ENCODE measurements at places on chromosomes 11 and 22.

GRCh38 chr11:65420506-65420905 lies 2.1 kb upstream of the NEAT1 start:
- no peak for DNase-seq

DNA sequence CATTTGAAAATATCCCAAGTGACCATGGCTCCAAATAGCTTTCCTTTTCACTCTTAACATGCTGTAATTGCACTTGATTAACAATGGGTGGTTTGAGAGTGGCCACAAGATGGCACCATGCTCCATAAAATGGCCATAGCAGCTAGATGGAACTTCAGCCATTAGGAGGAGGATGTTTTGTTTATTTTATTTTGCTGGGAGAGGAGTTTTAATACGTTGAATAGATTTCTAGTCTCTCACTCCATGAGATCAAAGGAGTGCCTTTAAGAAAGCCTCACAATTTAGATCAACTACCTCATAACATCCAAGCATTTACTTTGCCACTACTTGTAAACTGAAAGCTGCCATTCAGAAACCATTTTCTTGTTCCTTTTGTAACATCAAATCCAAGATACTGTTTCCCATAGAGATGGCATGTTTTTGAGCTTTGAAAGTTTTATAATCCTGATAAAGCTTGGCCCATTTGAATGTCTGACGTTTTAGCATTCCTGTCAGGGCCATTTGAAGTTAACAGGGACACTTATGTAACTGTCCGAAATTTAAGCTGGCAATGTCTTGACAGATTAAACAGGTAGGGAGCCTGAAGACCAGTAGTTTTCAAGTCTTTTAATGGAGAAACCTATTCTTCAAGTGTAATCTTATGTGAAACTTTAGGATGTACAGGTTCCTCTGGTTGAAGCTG lies 4.7 kb downstream of the FEN1 start:
- DNase-seq, result peak; percentile 64

DNA sequence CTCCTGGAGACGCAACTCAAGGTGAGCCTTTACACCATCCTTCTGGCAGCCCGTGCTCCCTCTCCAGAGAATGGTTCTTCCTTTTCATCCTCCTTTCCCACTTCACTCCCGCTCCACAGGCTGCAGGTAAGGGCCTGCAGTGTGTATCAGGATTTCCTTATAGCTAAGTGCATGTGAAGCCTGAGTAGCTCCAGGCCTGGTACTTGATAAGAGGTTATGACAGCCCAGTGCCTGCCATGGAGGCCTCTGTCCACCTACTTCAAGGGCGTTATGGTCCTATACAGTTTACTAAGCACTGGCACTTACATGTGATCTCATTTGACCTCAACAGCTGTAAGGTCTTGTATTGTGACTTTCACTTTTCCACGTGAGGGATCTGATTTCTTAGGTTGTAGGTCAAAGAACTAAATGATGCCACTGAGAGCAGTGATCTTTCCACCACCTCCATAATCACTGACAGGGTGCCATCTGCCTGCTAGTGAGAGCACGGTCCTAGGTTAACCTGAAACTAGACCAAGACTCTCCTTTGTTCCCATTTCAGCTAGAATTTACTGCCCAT lies 18.1 kb downstream of the SSH3 start:
- DNase-seq, result no peak

GRCh38 chr11:35477901-35478300 lies 47.5 kb downstream of the PAMR1 start:
- no peak for DNase-seq

DNA sequence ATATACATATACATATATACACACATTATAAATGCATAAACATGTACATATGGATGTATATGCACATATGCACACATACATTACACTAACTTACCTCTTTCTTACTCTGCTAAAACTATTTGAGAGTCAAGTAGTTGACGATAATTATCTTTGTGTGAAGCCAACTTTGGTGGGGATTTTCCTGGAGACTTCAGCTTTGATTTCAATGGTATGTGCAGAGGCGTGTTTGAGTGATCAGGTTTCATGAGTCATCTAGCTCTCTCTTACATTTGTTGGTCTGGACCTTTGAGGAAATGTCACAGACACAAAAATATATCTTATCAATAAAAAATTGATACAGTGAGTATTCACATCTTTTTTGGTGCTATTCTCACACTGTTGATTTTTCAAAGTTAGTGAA lies 769.1 kb upstream of the LUZP2 start:
- no peak for DNase-seq

DNA sequence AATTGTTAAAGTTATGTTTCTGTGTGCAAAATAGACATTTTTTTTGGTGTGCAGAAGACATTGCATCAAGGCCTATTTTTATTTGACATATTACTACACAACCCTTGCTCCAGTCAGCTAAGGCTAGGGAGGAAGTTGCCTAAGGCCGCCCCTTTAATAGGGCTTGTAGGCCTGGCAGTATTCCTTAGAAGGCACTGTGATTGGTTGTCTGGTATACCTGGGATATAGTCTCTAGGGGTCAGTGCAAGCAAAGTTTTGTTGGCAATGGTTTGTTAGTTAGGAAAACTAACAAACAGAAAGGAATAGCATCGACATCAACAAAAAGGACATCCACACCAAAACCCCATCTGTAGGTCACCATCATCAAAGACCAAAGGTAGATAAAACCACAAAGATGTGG lies 16.9 kb downstream of the CCDC15 start:
- no peak for DNase-seq

DNA sequence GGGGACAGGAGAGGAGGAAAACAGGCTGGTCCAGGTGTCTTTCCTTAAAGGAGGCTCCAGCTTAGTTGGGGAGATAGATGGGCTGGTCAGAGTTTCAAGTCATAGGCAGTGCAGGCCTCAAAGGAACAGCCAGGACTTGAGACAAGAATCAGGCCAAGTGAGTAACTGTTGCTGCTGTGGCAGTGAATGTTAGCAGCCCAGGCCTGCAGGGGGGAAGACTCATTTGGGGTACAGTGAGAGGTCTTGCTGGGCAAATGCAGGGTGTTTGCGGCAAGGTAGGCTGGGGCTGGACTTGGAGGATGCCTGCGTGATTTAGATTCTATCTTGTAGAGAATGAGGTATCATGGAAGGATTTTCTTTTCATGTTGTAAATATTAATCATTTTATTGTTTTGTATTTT lies 24.1 kb downstream of the PTPRJ start:
- DNase-seq, result no peak

GRCh38 chr11:47928426-47928825 lies 51.9 kb upstream of the PTPRJ start:
- no peak for DNase-seq

DNA sequence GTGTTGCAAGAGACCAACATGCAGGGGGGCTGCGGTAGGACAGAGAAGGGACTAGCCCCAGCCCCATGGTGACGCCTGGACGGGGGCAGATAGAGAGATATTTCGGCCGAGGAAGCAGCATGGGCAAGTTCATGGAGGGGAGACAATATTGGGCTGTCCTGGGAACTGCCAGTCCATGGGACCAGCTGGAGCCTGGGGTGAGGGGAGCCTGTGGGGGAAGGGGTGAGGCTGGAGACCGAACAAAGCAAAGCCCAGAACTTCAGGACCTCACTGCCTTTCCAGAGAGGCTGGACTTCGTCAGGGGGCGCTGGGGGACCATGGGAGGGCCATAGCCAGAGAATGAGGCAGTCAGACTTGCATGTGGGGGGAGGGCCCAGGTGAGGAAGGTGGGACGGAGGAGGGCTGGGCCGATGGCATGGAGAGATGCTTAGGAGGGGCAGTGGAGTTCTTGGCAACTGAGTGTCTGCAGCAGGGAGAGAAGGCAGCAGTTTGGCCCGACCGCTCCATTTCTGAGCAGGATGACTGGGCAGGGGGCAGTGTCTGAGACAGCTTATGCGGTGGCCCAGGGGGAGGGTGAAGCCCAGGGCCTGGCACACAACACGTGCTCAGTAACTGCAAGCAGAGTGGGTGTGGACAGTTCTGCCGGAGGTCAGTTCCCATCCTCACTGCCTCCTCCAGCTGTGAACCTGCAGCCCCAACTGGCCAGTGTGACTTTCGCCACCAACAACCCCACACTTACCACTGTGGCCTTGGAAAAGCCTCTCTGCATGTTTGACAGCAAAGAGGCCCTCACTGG lies 712 bp downstream of the UPK3A start:
- no peak for DNase-seq

DNA sequence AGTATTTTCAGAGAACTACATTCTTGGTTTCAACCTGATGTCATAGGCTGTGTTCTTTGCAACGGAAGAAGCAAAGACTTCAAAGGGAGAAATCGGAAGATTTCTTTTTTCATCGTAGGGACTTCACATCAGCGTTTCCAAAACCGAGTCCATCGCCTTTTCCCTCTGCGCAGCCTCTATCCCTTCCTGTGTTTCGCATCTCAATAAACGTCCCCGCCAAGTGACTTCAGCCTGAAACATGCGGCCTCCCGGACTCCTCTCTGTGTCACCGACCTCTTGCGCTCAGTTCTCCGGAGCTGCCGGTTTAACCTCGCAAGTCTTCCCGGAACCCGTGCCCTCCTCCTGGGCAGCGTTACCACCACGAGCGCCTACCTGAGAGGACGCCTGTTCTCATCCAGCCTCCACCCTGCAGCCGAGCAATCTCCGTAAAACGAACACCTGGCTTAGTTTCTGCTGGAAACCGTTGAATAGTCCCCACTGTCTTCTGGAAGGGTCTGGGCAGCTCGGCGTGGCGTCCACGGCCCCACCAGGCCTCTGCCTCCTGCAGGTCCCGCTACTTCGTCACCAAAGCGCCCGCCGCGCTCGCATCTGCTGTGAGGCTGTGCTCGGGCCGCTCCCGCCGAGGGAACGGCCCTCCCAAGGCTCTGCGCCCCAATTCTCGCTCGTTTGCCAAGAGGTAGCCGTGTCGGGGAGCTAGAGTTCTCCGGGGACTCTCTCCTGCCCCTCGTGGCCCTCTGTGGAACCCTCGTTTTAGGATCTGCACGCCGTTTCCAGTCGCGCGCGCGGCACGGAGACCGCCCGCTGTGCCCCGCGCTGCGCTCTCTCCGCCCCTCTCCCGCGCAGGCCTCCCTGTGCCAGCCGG lies at the start of gene GLB1L3:
Gene GLB1L3 (plus strand): TSS at position 846 of the 862 bp plus-strand sequence. CDS start 362 bp downstream, outside the sequence.
- peak; percentile 74 for DNase-seq

DNA sequence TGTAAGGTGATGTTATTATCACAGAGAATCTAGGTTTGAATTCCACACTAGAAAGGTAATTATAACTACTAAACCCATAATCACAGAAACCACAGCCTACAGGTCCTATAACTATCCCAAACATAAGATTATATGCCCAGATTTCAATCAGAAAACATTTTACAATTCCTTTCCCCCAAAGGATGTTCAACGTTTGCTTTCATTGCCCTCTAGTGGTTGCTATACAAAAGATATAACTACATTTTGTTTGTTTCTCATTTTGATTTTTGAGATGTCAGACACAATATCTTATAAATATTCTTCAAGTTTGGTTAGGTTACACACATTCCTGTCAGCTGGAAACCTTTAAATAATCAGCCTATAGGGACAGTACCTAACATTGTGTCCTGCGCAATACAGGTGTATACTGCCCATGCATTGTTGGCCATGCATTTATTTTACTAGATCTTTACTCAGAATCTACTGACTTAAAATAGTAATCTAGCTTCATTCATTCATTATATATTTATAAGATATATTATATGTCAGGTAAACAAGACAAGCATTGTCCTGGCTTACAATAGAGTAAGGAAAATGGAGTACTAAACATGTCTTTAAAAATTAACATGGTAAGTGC lies 530.5 kb upstream of the CCDC90B start:
- no peak for DNase-seq

GRCh38 chr11:107592813-107593212 lies 1.9 kb downstream of the ELMOD1 start:
- no peak for DNase-seq

DNA sequence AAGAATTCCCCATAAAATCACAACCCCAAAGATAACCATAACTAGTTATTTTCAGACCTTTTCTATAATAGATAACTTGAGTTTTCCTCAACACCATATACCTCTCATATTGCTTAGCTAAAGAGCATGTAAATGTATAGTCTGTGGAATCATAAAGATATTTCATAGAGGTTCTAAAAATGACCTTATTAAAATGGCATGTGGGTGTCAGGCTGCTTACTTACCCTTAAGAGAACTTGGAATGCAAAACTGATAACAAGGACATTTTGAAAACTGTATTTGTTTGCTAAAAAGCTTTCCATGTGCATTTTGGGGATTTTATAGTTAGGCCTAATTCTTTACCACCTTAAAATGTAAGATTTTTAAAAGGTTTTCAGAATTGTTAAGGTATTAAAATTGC lies 4.7 kb downstream of the SIK2 start:
- DNase-seq, result no peak

DNA sequence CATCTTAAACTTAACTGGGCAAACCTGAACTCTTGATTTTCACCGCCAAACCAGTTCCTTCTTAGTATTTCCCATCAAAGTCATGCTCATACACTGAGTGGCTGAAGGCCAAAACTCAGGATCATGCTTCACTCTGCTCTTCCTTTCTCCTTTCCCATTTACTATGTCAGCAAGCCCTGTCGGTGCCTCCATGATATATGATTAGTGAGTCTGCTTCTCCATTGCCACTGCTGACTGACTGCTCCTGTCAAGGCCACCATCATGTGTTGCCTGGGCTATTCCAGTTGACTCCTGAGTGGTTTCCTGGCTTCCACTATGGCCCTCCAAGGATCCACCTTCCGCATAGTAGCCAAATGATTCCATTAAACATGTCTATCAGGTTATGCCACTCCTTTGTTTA lies 42.8 kb upstream of the AMPD3 start:
- no peak for DNase-seq

- DNase-seq, result no peak
Observed at GRCh38 chr11:118057251-118058145, 19.4 kb upstream of the TMPRSS4 start.

DNA sequence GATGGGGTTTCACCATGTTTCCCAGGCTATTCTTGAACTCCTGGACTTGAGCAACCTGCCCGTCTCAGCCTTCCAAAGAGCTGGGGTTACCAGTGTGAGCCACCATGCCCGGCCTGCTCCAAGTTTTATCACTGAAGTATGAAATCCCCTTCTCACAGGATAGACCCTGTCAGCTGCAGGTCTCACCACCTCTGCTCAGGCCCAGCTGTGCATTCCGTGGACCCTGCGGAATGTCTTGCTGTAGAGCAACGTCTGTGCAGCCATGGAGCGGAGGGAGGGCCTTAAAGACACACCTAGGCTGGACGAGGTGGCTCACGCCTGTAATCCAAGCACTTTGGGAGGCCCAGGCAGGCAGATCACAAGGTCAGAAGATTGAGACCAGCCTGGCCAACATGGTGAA lies 625.4 kb downstream of the BRD1 start:
- no peak for DNase-seq

DNA sequence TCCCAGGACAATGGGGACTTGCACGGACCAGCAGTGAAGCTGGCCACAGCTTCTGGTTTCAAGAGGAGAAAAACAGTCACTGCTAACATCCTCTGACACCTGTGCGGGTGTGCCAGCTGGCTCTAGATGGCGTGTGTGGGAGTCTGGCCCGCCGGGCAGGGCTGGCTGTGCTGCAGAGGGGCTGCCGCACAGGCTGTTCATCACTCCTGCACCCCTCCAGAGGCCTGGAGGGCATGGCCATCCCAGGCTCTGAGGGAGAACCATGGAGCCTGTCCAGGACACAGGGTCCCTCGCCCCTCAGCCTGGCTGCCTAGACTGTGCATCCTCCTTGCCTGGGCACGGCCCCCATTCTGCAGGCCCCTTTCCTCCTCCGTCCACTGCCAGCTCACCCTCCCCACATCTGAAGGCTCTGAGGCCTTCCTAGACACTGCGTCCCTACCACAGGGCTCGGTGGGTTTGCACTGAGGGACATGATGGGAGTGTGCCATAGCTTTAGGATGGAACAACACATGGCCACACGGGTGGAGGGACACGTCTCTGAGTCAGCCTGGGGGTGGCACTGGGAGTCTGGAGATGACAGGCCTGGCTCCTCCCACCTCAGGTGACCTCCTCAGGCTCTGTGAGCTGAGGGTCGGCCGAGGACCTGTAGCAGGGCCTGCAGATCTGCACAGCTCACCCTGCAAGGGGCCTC lies 42.1 kb upstream of the GNB1L start:
- peak; percentile 35 for DNase-seq
